ENCODE measurements at places on chromosomes 7 and 10. TPM values are rescaled to one million over a fixed set of nuclear protein-coding genes. Genes with fewer than 3 reads are reported as not detected.

GPC2 gene
- total RNA-seq = 1.1 TPM

HOXA10 gene
- 7.5 TPM for total RNA-seq

ANXA8L1 gene
- total RNA-seq = 95.5 TPM

TMEM229A gene
- not detected for total RNA-seq

STAMBPL1 gene
- total RNA-seq = 40.1 TPM

GIMAP6 gene
- not detected for total RNA-seq

ACTL6B gene
- total RNA-seq = not detected
